Hematopoietic multipotent progenitor cell treated with erythropoietin and hydrocortisone succinate and interleukin-3 and kit ligand, for 8 days (in vitro differentiated cells): ENCODE measurements at places on chromosomes 12 and 14.

GRCh38 chr12:130579231-130579630, 136.9 kb downstream of the RIMBP2 start:
- DNase-seq: no peak

DNA sequence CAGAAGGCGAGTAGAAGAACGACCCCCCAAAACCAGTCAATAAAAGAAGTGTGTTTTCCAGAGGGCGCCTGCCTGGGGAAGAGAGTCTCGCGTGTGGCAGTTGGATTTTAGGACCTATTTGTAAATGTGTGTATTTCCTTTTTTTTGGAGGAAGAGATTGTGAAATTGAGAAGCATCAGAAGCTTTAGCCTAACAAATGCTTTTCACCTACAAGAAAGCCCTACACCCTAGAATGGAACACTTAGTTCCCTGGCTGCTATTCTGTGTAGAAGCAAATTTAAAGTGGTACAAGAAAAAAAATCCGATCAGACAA, 1.3 kb downstream of the RCOR1 start:
- peak; percentile 56 for DNase-seq

DNA sequence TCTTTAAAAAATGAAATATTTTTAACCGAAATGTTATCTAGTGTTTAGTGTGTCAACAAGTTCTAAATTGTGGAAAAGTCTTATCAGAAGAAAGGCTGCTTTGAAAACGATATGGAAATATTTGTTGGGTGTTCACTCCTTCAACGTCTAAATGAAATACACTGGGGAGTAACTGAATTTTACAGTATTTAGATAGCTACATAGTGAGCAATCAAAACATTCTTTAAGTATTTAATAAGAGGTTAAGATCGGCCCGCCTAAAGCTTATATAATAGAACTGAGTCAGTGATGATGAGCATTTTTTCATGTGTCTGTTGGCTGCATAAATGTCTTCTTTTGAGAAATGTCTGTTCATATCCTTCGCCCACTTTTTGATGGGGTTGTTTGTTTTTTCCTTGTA, 228.3 kb downstream of the RAD51B start:
- DNase-seq: peak; percentile 31

- DNase-seq: no peak
These were observed 37.7 kb downstream of the RAB35 start for GRCh38 chr12:120078868-120079267.

- no peak for DNase-seq
These were observed 592 bp upstream of the USP15 start for GRCh38 chr12:62259631-62259992.

DNA sequence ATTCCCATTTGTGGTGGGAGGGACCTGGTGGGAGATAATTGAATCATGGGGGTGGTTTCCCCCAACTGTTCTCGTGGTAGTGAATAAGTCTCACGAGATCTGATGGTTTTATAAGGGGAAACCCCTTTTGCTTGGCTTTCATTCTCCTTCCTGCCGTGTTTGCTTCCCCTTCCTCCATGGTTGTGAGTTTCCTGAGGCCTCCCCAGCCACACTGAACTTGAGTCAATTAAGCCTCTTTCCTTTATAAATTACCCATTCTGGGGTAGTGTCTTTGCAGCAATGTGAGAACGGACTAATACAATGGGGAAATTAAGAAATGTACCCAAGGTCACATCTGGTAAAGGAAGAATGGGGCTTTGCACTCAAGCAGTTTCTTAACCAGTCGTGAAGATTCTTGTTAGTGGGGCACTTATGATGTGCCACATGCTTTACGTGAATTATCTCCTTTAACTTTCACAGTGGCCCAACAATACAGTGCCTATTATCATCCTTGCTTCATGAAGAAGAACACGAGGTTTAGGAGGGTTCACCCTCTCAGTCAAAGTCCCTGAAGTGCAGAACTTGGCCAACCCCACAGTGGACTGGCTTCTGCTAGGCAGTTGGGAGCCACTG, 234.3 kb downstream of the EFCAB11 start:
- DNase-seq: no peak

DNA sequence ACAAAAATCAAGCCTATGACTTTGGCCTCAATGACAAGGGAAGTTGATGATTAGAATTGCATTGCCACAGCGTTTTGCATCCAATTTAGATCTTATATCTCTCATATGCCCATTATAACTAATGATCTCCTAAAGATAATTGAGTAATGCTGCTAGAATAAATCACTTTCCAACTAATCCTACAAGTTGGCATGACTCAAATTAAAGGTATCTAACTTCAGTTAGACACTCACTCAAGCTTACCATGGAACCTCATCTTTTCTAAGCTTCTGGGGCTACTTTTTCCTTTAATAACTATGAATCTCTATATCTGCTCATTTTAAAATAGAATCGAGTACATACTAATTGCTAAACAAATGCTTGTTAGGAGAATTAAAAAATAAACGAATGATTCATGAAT, 427.8 kb downstream of the BTG1 start:
- no peak for DNase-seq

DNA sequence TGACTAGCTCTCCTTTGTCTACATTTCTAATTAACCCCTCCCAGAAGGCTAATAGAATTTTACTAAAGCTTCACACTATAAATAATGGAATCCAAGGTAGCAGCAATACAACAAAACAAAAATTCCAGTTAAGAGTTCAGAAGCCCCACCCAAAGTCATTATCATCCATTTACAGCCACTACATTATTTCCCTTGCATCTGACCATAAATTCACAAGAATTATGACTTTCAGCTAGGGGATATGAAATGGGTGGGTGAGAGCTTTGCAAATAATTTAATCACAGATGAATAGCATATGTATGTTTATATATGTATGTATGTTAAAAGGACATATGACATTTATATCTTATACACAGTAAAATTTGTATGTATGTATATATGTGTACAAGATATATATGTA, 65.3 kb upstream of the PTGDR start:
- no peak for DNase-seq

DNA sequence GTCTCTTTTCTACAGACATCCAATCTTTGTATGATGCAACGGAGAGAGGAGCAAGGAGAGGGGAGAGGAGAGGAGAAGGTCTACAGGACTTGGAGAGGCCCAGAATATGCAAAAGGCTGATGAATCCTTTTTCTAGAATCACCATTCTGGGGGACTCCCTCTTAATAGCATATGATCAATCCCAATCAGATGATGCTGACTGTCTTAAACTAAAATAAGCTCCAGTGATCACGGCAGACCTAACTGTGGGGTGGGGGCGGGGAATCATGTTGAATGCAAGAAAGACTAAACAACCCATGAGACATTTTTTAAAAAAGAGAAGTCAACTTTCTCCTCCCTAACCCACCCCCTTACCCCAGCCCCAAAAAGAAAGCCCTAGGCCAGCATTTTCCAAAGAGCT, 33.4 kb downstream of the BTBD7 start:
- DNase-seq: no peak

DNA sequence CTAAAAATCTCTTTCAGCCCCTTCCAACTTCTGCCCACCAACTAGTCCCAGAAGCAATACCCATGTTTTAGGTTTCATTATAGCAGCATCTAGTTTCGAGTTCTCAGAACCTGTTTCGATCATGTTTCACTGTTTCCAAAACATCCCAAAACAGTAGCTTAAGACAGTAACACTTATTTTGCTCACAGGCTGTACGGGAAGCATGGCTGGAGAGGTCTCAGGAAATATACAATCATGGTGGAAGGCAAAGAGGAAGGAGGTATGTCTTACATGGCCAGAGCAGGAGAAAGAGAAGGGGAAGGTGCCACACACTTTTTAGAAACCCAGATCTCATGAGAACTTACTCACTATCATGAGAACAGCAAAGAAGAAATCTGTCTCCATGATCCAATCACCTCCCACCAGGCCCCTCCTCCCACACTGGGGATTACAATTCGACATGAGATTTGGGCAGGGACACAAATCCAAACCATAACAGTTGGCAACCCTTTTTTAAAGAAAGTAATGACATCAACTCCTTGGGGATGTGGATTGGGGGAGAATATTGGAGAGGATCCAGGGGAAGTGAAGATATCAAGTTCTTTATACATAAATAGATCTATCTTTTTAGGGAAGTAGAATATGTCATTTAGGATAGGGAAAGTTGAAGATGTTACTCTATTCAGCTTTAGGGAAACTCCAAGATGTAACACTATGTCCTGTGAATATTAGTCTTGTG, 269.9 kb upstream of the PLEKHG7 start:
- DNase-seq: no peak

- no peak for DNase-seq
These were observed 352.5 kb upstream of the CCDC196 start for GRCh38 chr14:66133666-66134065.

GRCh38 chr14:74549588-74549987, 56.0 kb downstream of the ISCA2 start:
- no peak for DNase-seq

DNA sequence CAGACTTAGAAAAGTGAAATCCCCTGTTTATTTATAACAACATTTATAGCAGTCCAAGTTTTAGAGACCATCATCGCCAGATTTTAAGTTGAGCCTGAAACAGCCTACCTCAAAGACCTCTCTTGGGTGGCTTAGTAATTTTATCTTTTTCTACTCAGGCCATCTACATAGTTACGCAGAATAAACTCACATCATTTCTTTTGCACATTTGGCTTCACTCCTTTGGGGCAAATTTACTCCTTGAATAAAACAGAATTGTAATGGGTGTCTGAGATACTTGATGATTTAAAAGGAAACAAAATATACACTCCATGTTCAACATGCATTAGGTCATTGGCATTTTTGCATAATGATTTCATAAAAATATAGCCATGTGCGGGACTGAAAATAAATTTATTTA, 104.7 kb upstream of the TSPAN8 start:
- DNase-seq: no peak

DNA sequence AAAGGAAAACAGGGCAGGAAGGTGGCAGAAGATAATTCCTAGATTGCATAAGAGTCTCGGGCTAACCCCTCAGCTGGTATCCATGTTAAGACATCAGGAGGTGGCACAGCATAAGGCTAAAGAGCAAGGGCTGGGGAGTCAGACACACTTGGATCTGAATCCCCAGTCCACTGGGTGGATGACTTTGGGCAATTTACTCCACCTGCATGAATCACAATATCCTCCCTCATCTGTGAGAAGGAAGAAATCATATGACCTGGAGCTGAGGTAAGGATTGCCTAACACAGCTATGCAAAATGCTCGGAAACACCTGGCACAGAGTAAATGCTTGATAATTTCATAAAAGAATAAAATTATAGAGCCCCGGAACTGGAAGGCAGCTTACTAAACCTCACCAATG, 217.9 kb downstream of the PIK3C2G start:
- DNase-seq: no peak

DNA sequence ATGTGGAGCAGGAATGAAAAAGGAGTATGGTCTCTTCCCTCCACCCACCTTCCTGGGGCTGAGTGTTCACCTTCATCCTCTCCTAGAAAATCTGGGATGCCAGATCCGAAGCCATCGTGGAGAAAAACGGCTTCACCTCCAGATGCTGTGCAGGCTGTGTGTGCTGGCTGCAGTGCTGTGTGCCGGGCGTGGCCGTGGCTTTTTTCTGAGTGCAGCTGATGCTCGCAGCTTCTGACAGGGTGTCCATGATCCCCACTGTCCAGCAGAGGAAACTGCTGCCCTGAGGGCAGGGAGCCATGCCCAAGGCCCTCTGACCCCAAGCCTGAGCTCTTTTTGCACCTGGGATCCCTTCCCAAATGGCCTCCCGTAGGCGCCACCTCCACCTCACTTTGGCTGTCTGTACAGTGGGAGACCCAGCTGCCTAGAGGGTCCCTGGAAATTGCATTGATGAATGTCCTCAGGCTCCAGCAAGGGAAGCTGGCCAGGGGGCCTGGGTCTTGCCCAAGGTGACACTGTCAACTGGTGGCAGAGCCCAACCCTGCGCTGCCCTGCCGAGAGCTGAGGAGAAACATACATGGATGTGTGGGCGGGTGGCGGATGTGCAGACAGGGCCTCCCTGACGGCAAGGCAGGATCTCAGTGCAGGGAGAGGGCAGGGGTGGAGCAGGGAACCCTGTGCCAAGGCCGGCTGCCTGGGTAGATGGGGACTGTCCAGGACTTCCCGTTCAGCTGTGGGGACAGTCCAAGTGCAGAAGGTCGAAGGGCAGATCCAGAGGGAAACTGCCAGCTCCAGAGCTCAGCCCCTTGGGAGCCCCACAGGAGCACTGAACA, 53.3 kb downstream of the BEGAIN start:
- no peak for DNase-seq

DNA sequence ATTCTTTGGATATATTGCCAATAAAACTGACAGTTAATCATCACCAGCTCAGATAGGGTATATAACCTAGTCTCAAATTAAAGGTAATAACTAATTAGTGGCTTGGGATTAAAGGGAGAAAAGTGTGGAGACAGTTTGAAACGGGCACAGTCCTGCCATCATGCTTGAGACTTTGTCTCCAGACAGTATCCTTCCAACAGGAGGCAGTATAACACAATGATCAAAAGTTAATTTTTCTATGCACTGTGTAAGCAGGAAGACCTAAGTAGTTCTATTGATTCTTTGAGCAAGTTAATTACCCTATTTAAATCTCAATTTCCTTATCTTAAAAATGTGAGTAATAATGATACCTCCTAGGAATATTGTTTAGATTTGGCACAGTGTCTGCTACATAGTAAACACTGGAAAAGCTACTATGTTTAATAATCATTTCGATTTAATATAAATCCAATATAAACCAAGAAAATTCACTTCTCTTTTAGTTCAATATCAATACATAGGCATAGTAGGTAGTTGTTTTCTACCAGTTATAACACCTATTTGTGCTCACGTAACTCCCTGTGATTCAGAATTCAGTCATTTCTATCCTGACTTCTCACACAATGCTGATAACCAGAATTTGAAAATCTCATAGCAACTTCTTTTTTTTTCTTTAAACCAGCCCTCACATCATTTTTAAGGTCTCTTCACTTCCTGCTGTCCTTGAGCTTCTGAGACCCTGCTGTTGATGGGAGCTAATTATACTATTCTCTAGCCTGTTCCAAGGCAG, 53.7 kb downstream of the GALNT4 start:
- DNase-seq: peak; percentile 78

GRCh38 chr12:23098517-23098916, 473.5 kb downstream of the ETNK1 start:
- DNase-seq: no peak

DNA sequence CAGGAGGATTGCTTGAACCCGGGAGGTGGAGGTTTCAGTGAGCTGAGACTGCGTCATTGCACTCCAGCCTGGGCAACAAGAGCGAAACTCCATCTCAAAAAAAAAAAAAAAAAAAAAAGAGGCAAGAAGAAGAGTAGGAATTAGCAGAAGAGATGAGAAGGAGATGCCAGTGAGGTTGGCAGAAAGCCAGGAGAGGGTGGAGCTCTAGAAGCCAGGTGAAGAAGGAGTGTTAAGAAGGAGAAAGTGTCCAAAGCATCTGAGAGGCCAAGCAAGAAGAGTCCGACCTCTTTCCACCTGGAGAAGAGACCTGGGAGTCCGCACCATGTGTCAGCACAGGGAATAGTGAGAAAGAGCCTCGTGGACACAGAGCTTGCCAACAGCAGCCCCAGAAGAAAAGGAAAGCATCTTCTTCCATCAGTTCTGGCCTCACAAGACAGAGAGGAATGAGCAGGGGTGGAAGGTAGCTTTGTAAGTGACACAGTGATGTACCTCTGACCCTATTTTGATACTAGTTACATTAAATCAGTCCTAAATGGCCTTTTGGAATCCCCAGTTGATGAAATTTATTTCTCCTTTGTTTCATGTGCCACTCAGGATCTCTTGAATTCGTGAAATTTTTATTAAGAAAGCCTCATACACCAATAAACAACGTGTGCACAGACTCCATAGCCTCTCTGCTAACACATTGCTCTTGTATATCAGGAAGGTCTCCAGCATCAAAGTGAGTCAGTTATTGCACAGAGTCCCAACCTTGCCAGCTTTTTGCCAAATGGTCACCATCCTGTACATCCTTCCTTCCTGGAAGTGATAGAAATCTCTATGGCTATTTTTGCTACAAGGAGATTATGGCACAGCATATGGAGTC, 70.6 kb downstream of the SAMD4A start:
- no peak for DNase-seq
